BE2C (cell line): ENCODE measurements at places on chromosomes 4 and X.

DNA sequence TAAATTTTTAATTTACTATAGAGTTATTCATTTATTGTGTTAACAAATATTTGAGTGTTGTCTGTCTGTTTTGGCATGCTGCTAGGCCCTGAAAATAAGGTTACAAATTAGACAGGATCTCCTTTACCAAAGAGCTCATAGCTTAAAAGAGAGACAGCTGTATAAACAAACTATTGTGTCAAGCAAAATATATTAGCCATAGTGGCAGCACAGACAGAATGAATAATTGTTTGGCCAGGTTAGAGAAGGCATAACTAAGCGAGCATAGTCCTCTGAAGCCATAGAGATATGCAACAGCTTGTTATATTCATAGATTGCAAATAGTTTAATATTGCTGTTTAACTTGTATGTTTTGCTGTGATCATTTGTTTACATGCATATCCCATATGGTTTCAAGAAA is 66.7 kb upstream of the NDUFC1 start:
- no peak for DNase-seq

DNA sequence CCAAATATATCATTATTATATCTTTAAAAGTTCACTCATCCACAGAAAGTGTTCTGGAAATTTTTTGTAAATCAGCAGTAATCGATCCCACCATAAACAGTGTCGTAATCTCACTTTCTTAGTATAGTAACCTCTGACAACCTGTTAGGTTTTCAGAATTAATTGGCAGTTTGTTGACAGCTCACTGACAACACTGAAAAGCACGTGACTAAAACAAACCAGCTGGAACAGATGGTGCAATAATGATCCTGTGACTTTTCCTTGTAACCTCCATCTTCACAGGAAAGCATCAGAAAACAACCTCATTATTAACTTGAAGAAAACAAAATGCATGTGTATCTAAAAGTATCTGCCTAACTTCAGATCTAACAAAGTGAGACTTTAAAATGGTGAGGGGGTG is 48.5 kb downstream of the FSTL5 start:
- no peak for DNase-seq

GRCh38 chr4:157271166-157271869 is 50.8 kb downstream of the GRIA2 start:
- no peak for DNase-seq

- DNase-seq = no peak
Measured at GRCh38 chrX:107968623-107969022, 13.5 kb downstream of the TEX13B start.

DNA sequence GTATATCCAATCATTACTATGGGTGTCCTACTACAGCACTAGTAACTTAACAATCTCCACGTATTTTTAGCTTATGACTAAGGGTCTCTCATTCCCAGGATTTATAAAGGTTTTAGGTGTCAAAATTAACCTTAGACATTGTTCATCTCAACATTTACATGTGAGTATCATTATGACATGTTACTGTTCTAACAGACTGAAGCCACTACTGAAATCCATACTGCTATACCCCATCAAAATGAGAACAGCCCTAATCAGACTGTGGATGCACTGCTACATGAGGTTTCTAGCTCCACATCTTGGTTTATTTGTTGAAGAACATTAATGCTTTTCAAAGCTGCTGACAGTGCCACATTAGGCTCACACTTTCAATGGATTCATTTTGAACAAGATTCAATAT is 35.6 kb upstream of the TXK start:
- DNase-seq = no peak

DNA sequence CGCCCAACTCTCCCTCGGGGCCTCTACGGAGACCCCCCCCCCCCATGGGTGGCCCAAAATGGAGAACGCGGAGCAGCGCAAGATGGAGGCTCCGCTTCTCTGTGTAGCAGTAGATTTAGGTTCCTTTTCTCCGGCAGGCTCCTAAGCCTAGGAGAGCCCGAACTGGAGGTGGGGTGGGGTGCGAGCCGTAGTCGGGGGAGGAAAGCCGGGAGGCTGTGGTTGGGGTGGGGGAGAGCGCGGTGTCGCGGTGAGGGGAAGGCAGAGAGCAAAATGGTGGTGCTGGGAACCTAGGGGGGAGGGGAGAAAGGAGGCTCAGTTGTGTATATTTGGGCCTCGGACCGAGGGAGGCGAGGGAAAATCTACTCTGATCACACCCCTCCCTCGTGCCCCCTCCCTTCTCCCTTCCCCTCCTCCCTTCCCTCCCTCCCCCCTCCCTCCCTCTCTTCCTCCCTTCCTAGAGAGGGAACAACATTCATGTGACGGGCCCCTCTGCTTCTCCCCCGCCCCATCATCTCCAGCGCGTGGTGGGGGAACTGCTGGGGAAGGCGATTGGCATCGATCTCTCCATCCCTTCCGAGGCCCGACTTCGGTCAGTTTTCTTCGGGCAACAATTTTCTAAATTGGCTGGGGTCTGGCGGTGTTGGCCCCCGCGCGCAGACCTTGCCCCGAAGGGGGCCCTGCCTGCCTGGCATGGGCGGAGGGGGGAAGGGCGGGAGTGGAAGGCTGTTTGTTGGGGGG is at the start of gene STAG2:
Gene STAG2 (plus strand): TSS at position 439 of the 738 bp plus-strand sequence. CDS start 60,922 bp downstream, outside the sequence.
- peak; percentile 83 for DNase-seq

DNA sequence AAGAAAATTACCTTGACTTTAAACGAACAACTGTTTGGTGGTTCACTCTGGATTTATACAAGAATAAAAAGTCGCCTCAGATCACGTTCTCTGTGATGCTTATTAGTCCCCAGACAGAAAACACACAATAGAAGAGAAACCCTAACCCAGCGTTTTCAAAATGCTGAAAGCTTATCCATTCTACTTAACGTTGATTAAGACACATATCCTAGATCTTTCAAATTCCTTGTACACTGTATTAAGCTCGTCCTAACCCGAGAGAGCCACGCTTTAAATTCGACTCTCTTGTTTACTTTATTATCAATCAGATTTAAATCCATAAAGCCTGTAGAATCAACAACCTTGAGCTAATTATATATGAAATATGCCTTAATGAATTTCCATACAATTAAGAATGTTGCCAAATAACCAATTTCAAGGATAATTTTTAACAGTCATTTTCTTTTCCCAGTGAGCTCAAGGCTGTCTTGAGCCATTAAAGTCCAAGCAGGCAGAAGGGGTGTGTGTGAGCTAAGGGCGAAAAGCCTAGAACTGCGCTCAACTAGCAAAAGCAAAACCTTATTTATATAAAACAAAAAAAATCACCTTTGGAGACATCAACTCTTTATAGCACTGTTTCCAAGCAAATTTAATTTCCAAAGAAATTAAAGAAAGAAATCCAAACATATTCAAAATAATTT is 981 bp upstream of the PITX2 start:
- DNase-seq = no peak

- DNase-seq = no peak
Measured at GRCh38 chr4:138107023-138107422, 135.1 kb downstream of the SLC7A11 start.

GRCh38 chr4:149116806-149117205 is 674.6 kb upstream of the NR3C2 start:
- DNase-seq = no peak

DNA sequence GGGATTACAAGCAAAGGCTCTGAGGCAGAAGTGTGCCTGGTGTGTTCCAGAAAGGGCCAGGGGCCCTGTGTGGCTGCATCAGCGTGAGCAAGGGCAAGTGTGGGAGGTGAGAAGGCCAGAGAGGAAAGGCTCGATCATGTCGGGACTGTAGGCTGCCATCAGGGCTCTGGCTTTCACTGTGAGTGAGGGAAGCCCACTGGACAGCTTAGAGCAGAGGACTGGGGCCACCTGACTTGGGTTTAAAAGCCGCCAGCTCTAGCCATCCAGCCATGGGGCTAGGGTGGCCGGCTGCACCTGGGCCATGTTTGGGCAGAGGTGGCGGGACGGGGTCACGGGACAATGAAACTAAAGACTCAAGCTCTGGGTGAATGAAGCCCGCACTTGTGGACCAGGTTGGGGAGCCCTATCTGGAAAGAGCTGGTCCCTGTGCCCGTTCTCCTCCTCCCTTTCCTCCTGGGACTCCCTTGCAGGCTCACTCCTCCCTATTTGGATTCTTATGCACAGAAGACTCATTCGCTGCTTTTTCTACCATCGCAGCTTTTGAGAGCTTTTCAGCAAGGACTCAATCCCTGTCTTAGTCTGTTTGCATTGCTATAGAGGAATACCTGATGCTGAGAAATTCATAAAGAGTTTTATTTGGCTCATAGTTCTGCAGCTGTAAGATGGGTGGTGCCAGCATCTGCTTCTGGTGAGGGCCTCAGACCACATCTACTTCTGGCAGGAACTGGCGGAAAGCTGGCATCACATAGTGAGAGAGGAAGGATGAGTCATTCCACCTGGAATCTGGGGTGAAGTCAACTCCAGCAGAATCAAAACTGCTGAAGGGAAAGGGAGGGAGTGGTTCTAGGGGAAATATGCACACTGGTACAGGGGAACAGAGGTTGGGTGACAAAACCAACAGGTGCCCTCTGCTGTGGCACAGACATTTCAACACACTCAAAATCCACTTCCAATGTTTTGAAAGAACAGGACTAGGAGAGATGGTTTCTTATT is 15.3 kb downstream of the CTAG1B start:
- DNase-seq = no peak

- DNase-seq = no peak
Measured at GRCh38 chrX:155027509-155028066, 944 bp downstream of the FUNDC2 start.

GRCh38 chr4:185965426-185966384 is 103.3 kb upstream of the TLR3 start:
- no peak for DNase-seq

DNA sequence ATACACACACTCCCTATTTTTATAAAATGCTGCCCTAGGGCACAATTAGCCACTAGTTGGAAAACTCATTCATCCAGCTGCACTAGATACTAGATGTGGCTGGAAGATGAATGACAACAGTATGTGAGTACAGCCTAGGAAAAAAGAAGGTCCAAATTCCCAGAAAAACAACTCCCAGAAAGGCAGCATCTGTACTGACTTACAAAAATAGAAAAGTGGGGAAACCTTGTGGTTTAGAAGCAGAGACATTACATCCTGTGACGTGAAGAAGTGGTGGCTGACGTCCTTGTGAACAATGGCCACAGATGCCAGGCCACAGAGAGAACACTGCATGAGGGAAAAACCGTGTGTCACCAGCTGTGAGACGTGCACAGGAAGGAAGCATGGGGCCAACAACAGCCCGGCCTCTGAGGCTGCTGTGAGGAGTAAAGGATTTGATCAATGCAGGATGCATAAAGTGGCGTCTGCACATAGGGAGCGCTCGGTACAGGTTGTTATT is 81.2 kb downstream of the SPRY1 start:
- no peak for DNase-seq
